CD4-positive, CD25-positive, alpha-beta regulatory T cell (primary cell): ENCODE measurements at places on chromosomes 11 and 22. TPM values are rescaled to one million over a fixed set of nuclear protein-coding genes. Genes with fewer than 3 reads are reported as not detected.

SPTBN2 gene
- total RNA-seq, result 0.52 TPM

ENTHD1 gene
- total RNA-seq, result not detected

TUB gene
- 0.27 TPM for total RNA-seq

TTC36 gene
- total RNA-seq, result not detected

OR51B4 gene
- total RNA-seq, result not detected

PTPRCAP gene
- total RNA-seq, result 291 TPM

- H3K4me3 ChIP-seq, result no peak overlapping the region
- DNase-seq, result no peak
- no peaks in the 10 kb centered on the region for H3K36me3 ChIP-seq
- H3K27ac ChIP-seq, result no peak overlapping the region
These were observed 362.7 kb upstream of the DDI1 start for GRCh38 chr11:103673773-103674172.

DNA sequence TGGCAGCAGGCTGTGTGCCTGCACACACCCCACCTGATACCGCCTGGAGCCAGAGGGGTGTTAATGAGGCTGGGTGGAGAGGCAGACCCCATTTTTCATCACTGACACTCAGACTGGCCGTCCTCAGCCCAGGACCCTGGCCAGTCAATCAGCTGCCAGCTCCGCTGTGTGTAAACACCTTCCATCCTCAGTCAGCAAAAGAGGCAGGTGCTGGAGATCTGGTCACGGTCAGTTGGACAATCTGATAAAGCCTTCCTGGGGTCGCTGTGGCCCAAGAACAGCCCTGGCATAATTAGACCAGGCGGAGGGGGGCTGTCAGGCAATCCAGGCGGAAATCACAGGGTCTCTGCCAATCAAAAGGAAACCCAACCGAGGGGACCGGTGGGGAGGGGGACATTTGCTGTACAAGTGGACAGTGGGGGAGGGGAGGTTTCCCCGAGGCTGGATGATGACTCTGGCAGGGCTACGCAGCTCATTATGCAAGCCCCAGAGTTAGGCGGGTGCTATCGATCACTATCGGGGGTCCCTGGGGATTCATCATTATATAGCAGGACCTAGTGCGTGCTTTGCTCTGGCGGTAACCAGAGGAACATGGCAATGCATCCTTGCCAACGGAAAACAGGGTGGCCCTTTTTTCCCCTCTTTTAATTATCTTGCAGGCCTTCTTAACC, 72.9 kb downstream of the ABTB2 start:
- no peaks in the 10 kb centered on the region for H3K4me1 ChIP-seq
- DNase-seq, result no peak
- no peak overlapping the region for H3K4me3 ChIP-seq

GRCh38 chr11:30852645-30853044, 266.5 kb upstream of the MPPED2 start:
- DNase-seq, result no peak
- no peak overlapping the region for H3K4me3 ChIP-seq
- H3K27ac ChIP-seq, result no peak overlapping the region
- H3K27me3 ChIP-seq, result no peaks in the 10 kb centered on the region
